Chondrocyte (in vitro differentiated cells): ENCODE measurements at places on chromosomes 6 and 20. TPM values are rescaled to one million over a fixed set of nuclear protein-coding genes. Genes with fewer than 3 reads are reported as not detected.

DYNLT2 gene
- total RNA-seq = 0.64 to 1.4 TPM (median 0.85 TPM) in 3 replicates

LBP gene
- not detected in 3 replicates for total RNA-seq

CLDN20 gene
- not detected in 3 replicates for total RNA-seq

WFDC5 gene
- total RNA-seq = not detected in 3 replicates

TPX2 gene
- 20.2 to 51.0 TPM (median 49.6 TPM) in 3 replicates for total RNA-seq

CDH4 gene
- 0.48 to 1.1 TPM (median 0.99 TPM) in 3 replicates for total RNA-seq

REM1 gene
- not detected in 3 replicates for total RNA-seq

C6orf52 gene
- 0.82 to 0.97 TPM in 2 of 3 replicates, not detected in the other for total RNA-seq

TRIM31 gene
- total RNA-seq = not detected in 3 replicates

HNF4A gene
- total RNA-seq = not detected in 3 replicates

FARS2 gene
- 10.7 to 18.1 TPM (median 11.8 TPM) in 3 replicates for total RNA-seq

C20orf204 gene
- 0.77 to 3.3 TPM (median 0.97 TPM) in 3 replicates for total RNA-seq

- DNase-seq = no peak
These were observed 71.9 kb downstream of the GJA10 start for GRCh38 chr6:89966228-89966544.

- no peak for DNase-seq
These were observed 918 bp upstream of the TRIM38 start for GRCh38 chr6:25961619-25962148.

- DNase-seq = no peak
These were observed 67.1 kb downstream of the SYCP2 start for GRCh38 chr20:59866338-59866737.

DNA sequence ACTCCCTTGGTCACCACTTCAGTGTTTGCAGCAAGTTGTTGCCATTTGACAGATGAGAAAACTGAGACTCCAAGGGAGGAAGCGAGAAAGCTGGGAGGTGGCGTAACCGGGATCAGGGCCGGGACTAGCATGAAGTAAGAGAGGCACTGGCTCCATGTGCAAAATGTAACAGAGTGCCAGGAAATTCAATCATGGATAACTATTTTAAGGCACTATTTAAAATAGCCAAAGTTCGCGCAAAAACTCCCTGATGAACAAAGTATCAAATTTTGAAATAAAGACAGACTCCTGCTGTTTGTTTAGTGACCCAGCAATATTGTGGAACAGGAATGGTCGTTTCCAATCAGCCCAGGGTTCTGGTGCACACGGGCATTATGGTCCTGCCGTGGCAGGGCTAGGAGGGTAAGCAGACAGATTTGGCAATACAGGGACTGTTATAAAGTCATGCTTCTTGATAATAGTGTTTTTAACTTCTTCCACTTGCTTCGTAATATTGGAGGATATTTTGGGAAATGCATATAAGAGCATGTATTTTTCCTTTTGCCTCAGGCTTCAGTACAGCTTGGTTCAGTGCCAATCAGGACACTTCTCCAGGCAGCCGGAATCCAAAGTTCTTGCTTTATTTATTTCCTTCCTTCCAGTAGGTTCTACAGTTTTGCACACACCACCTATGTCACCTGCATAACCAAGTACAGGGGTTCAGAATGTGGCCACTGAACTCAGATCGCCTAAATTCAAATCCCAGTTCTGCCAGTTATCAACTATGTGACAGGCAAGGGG is 141.6 kb downstream of the EYA2 start:
- DNase-seq = no peak

DNA sequence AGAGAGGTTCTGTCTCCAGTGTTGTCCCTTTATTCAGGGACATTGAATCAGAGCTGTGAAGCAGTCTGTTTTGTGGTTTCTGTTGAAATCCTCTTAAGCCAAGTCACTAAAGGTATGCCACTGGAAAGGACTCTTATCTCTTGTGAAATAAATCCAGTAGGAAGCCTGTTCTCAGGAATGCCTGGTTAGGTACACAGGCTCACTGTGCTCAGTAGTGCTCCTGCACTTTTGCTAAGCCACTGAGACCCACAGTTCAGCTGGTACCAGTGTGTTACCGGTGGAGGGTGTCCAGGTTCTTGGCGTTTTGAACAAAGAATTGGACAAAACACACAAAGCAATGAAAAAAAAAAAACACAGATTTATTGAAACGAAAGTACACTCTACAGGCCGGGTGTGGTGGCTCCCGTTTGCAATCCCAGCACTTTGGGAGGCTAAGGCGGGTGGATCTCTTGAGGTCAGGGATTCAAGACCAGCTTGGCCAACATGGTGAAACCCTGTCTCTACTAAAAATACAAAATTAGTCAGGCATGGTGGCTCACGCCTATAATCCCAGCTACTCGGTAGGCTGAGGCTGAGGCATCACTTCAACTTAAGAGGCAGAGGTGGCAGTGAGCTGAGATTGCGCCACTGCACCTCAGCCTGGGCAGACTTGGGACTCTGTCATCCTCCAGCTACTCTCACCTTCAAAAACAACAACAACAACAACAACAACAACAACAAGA is 186.1 kb downstream of the JARID2 start:
- DNase-seq = no peak

DNA sequence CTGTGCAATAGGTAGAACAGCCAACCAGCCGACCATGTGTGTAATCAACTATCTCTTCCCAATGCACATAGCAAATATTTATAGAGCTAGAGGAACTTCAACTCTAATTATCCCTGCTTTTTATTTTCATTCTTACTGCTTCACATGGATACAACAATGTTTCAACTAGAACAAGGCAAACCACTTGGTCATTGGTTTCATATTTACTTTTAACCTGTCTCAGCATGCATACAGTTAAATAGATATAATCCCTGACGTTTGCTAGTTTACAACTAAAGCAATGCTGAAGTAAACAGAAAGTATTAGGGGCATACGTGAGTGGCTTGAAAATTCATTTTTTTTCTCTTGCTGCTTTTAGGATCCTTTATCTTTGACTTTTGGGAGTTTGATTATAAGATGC is 318.5 kb upstream of the MAP3K7 start:
- DNase-seq = no peak

GRCh38 chr6:32097364-32097763 is 11.8 kb downstream of the TNXB start:
- no peak for DNase-seq

- DNase-seq = no peak
These were observed 77.9 kb downstream of the ZNF217 start for GRCh38 chr20:53515749-53516148.

- DNase-seq = no peak
These were observed 12.8 kb downstream of the HIVEP1 start for GRCh38 chr6:12024699-12025434.

DNA sequence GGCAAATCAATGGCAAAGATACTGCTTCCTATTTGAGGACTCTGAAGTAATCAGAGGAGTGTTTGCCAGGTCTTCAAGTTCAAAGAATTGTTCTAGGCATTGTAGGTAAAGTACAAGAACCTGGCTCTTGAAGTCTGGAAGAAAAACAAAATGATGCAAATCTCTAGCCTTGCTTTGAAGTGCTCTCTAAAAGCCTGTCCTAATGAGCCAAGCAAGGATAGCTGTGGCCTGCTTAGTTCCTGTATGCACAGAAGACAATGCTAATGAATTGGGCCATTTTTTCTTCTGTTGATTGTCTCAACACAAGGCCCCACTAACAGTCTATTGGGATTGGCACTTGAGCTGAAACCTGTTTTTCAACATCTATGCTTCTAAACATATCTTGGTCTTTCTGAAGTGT is 165.0 kb upstream of the POU3F2 start:
- no peak for DNase-seq

- no peak for DNase-seq
These were observed 677.4 kb upstream of the CITED2 start for GRCh38 chr6:140051521-140052512.

GRCh38 chr6:109339906-109340678 is 42.2 kb downstream of the CD164 start:
- no peak for DNase-seq
